ENCODE measurements at places on chromosomes 3 and 15.

DNA sequence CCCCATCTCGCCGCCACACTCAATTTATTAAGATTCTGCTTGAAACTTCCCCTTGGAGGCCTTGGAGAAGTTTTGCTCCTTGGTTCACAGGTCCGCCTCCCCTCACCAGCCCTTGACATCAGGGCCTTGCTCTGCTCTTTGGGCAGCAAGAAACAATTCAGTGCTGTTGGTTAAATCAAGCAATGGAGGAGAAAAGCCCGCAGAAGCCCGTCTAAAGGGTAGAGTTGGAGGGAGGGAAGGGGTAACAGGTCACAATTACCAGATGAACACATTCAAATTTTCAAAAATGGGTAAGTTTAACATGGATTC lies 429 bp downstream of the PARP9 start:
- no peak for DNase-seq

- no peak for DNase-seq
These were observed 861.0 kb upstream of the NR2F2 start for GRCh38 chr15:95469496-95470000.

DNA sequence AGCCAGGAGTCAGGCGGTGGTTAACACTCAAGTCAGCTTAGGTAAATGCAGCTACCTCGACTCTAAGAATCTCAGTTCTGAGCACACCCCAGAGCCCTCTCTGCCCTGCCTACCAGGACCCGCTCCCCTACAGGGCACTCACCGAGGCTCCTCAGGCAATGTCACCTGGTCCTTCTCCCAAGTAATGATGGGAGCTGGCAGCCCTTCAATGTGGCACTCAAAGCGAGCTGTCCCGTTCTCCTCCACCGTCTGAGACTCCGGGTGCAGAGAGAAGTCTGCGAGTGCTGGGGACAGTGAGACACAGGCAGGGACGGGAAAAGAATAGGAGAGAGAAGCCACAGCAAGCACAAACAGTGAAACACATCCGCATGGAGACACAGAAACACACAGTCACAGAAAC lies 12.7 kb downstream of the IGDCC4 start:
- DNase-seq = no peak

DNA sequence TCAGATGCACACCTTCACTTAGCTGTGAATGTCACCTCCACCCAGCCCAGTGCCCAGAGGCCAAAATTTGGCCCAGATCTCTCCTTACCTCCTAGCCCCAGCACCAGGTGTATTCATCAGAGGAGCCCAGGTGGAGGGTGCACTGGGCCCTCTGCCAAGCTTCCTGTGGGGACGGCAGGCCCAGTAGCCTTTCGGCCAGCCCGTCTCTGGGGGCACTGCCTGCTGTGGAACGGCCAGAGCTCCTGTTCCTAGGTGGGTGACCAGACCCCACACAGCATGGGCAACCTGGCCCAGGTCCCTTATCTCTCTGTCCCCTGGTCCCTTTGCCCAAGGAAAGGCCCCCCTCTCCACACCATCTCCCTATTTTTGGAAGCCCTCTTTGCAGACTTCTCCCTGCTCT lies 67.8 kb downstream of the AAGAB start:
- DNase-seq = no peak

GRCh38 chr3:8147711-8148110 lies 353.9 kb upstream of the LMCD1 start:
- no peak for DNase-seq

DNA sequence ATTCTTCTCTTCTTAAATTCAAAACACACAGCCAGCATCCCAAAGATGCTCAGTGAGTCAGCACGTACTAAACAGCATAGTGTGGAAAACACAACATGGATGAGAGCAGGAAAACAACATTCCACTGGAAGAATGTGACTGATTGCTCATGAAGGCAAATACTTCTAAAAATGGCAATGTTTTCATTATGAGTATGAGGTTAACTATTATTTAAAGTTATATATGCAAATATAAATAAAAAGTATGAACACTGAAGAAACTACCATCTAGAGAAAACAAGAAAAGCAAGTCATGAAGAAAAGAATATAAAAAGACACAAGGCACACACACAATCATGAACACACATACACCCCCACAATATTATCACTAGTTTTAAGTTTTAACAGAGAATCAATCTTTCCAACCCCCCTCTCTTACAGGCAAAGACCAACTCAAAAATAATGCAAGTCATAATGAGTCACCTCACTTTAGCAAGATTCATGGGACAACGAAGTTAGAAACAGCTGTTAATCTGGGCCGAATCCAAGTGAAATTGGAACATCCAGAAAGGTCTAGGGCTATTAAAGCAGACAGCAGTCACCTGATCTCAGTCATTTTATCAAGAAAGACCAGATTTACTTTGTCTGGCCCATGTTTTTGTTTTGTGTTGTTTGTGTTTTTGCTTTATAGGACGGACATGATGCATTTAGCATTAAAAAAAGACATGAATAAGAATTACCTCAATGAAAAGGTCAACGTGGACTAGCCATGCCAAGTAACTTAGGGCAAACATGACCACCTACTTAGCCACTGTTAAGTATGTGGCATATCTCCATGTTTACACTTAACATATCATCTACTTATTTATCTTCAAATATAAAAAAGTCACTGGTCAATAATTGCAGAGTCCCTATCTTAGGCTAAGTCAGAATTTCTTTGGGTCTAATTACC lies 18.1 kb downstream of the GBE1 start:
- no peak for DNase-seq

- no peak for DNase-seq
These were observed 63.0 kb upstream of the CFAP161 start for GRCh38 chr15:81071120-81071519.

- DNase-seq = no peak
These were observed 6.7 kb upstream of the CCR1 start for GRCh38 chr3:46214751-46215352.

GRCh38 chr15:96720251-96720650 lies 389.8 kb downstream of the NR2F2 start:
- DNase-seq = no peak

GRCh38 chr3:157136647-157137387 lies 23.1 kb downstream of the CCNL1 start:
- no peak for DNase-seq

- no peak for DNase-seq
These were observed 61.3 kb upstream of the EPHA6 start for GRCh38 chr3:96753124-96753523.

DNA sequence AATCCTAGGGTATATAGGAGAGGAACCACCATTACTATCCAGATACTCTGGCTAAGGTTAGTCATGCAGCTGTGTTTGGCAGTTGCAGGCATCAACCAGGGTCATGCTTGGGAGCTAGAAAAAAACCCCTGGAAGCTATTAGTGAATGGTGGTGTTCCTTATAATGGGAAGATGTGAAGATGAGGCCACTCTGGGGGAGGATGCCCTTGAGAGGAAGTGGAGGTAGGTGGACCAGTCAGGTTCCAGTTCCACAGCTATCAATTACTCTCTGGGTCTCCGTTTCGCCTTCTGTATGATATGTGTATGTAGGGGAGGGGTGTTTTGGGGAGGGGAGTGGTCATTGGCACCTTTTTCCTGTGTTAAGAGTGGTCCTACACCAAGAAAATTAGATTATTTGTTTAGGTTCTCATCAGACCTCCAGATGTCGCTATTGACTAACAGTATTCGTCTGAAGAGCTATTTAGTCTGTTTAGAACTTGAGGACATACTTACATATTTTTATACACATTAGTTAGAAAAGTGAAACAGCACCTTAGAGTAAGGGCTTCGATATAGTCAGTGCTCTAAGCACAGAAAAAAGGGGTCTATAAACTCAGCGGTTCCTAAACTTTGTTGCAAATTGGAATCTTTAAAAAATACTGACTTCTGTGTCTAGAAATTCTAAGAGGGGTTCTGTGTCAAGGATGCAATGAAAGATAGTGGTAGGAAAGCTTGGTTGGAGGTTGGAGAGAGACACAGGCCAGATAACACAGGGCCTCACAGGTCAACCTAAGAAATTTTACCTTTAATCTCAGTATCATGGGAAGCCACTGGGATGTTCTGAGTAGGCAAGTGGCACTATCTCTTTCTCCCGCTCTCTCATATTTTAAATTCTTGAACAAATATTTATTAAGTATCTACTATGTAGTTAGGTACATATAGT lies 9.1 kb upstream of the HPS3 start:
- DNase-seq = peak; percentile 26
